ENCODE measurements at places on chromosomes 12 and 14.

DNA sequence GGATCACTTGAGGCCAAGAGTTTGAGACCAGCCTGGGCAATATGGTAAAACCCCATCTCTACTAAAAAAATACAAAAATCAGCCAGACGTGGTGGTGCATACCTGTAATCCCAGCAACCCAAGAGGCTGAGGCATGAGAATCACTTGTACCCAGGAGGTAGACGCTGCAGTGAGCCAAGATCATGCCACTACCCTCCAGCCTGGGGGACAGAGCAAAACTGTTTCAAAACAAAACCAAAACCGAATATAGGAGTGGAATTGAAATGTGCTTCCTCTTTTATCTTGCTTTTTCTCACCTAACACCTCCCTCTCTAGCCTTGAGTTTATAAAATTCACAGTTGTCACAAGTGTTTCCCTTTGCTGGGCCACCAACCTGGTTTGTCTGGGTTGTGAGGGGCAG, 181.9 kb downstream of the PAH start:
- no peak for DNase-seq

GRCh38 chr14:89973234-89973823, 17.6 kb downstream of the TDP1 start:
- DNase-seq: peak; percentile 22

GRCh38 chr12:65525491-65526141, 247.1 kb downstream of the MSRB3 start:
- no peak for DNase-seq

DNA sequence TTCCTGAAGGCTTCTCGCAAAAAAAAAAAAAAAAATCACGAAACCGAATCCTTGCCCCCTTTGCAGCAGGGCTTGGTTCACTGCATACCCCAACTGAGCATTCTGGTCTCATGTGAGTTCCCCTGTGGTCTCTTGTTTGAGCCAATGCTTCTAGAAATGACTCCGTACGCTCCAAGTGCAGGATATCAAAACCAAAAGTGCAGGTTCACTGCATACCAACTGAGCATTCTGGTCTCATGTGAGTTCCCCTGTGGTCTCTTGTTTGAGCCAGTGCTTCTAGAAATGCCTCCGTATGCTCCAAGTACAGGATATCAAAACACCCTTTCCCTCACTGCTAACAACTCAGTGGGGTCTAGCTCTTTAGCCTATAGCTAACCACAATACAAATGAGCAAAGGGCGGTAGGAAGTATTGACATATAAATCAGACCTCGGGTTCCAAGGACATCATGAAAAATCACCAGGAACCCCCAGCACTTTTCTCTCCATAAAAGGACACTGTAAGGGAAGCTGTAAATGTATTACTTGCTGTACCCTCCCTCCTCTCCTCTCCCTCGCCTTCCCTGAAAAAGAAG, 206.3 kb upstream of the NOS1 start:
- DNase-seq: no peak

DNA sequence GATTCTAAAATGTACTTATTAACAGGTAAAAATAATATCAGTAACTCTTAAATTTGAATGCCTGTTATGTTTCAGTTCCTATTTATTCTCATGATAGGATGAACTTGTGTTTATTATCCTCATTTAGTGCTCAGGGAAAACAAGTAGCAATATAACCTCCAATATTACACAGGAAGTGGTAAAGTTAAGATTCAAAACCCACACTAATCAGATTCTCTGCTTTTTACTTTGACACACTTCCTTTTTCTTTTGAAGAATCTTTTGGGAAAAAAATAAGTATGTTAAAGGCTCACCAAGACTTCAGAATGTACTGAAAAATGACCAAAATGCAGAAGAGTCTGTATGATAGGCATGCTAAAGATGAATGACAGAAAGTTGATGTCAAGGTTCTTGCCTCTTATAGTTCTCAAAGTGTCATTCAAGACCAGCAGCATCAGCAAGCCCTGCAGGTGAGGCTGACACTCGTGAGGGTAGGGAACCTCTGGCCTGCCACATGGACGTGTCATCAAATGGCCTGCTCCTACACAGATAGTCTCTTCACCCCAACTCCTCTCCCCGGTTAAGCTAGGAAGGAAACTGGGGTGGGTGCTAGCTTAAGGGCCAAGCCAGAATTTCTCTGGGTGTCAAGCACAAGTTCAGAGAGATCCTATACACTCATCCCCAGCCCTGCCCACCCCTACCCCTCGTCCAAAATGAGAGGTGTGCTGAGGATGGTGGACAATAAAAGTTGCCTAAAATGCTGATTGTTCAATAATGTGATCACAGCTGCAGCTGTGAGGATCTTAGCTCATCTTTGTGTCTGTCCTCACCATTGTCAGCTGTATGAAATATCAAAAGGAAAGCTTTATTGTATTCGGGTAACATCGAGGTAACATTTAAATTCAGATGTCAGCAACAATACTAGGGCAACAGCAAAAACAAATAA, 6.3 kb downstream of the TBPL2 start:
- DNase-seq: no peak

DNA sequence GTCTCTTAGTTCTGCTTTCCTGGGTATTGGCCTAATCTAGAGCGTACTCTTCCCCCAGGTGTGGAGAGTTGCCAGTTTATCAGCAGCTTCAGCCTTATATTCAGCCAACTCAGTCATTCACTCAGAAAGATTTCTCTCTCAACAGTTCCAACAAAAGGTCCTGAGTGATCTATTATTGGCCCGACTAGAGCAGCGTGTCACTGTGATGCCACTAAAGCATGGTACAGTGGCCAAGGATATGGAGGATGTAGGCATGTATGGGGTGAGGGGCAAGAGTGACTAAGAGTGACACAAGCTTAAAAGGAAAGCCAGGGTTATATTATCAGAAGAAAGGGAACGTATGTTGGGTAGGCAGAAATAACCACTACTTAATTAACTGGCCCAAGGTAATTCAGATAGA, 4.8 kb downstream of the NOPCHAP1 start:
- DNase-seq: no peak

DNA sequence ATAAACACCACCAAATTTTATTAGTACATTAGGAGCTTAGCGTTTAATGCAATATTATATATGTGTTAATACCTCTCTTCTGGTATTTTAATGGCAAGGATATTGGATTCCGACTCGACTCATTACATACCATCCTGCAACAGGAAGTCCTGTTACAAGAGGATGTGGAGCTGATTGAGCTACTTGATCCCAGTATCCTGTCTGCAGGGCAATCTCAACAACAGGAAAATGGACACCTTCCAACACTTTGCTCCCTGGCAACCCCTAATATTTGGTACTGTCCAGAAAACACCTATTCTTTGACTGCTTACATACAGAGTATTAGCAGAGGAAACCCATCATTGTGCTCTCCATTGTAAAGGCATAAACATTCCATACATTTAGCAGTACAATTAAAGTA, 45.2 kb downstream of the VEZT start:
- no peak for DNase-seq

DNA sequence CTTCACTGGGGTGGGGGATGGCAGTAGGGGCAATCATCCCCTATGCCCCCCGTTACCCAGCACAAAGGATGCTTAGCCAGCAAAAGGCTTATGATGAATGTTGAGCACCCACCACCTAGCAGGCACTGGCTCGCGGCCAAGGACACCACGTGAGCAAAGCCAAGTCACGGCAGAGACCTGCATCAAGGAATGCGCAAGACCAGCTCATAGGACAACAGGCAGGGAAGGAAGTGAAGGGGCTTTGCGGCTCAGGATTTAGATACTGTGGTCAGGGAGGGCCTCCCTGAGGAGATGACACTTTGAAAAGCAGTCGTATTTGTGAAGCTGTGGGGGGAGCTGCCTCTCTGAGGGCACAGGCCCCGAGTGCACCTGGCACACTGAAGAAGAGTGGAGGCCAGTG, 32.8 kb downstream of the SH2B3 start:
- DNase-seq: no peak

DNA sequence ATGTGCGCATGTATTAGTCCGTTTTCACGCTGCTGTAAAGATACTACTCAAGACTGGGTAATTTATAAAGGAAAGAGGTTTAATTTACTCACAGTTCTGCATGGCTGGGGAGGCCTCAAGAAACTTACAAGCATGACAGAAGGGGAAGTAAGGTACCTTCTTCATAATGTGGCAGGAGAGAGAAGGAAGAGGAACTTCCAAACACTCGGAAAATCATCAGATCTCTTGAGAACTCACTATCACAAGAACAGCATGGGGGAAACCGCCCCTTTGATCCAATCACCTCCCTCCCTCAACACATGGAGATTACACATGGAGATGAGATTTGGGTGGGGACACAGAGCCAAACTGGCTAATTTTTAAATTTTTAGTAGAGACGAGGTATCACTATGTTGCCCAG, 41.8 kb upstream of the SNX6 start:
- no peak for DNase-seq

GRCh38 chr12:113245695-113246477, 24.6 kb downstream of the TPCN1 start:
- DNase-seq: peak; percentile 94

GRCh38 chr14:101758913-101759593, 2.5 kb upstream of the PPP2R5C start:
- no peak for DNase-seq

DNA sequence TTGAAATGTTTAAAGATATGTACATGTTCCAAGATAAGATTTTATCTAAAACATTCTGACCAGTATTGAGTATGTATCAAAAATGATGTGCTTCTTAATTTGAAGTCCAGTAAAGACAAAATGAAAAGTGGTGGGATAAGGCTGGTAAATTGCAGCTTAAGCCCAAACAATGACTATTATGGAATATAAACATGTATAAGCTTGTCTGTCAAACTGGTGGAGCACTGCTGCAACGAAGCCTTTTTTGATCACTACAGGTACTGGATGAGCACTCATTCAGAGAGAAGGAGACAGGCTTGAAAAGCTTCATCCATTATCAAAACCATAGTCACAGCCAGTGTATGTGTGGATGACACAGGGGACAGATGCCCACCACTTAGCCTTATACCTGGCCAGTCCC, 138.4 kb downstream of the ATP23 start:
- DNase-seq: no peak

GRCh38 chr14:26622611-26623010, 24.8 kb upstream of the NOVA1 start:
- DNase-seq: no peak

- DNase-seq: no peak
Observed at GRCh38 chr12:132327336-132328171, 1.8 kb downstream of the GALNT9 start.

GRCh38 chr12:132537836-132538662, 48.1 kb downstream of the FBRSL1 start:
- DNase-seq: no peak

DNA sequence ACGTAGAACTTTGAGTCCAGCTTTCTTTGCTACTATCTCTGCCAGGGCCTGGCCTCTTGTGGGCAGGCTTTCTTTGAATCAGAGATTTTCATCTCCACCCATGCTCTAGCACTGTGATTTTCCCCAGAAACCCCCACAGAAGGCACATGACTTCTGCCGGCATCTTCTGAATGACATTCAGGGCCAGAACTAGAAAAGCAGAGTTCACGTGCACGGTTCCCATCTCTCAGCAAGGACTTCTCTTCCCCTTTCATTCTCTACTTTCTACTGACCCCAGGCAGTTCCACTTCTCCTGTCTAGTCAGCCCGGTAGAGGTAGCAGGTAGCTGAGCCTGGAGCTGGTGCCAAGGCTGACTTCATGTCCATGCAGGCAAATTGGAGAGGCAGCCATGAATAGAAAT, 26.9 kb downstream of the BATF start:
- no peak for DNase-seq

DNA sequence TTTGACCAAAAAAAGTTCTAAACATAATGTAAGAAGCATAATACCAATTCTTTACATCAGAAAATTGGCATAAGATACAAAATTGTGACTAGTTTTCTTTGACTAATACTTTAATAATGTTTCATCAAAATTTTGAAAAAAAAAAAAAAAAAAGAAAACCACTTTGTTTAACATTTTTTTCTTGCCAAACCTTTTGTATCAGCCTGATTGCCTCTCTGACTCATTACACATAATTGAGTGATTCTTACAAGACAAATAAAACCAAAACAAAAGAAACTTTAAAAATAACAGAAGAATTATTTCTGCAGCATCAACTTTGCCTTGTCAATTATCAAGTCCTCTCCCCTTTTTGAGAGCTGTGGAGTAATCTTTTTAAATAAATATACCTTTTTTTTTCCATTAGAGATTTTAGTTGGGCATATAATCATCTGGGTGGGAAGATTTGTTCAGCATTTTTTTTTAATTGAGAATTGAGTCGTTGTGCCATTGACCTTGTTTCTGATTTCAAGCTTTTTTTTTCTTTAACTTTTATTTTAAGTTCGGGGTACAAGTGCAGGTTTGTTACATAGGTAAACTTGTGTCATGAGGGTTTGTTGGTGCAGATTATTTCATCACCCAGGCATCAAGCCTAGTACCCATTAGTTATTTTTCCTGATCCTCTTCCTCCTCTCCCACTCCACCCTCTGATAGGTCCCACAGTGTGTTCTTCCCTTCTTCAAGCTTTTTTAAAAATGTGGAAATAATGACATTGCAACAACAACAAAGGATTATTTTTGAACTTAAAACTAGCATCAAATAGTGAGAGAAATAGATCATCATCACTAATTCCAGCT, 45.8 kb upstream of the HMGA2 start:
- DNase-seq: no peak

DNA sequence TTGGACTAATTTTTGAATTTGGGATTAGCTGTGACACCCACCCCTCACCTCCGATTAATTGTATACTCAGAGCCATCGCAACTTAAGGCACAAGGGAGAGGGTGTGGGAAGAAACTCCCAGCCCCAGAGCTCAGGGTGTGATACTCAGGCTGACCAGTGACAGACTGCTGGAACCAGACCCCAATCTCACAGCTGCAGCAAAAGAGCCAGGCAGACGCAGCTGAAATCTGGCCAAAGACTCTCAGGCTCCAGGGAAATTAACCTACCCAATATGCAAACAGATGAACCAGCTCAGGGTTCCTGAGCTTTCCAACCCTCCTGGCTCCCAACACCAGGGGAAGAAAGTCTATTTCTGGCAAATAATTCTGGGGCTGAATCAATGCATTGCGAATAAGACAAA, 30.5 kb downstream of the ANAPC7 start:
- no peak for DNase-seq

- no peak for DNase-seq
Observed at GRCh38 chr12:120144215-120144614, 27.7 kb upstream of the RAB35 start.

DNA sequence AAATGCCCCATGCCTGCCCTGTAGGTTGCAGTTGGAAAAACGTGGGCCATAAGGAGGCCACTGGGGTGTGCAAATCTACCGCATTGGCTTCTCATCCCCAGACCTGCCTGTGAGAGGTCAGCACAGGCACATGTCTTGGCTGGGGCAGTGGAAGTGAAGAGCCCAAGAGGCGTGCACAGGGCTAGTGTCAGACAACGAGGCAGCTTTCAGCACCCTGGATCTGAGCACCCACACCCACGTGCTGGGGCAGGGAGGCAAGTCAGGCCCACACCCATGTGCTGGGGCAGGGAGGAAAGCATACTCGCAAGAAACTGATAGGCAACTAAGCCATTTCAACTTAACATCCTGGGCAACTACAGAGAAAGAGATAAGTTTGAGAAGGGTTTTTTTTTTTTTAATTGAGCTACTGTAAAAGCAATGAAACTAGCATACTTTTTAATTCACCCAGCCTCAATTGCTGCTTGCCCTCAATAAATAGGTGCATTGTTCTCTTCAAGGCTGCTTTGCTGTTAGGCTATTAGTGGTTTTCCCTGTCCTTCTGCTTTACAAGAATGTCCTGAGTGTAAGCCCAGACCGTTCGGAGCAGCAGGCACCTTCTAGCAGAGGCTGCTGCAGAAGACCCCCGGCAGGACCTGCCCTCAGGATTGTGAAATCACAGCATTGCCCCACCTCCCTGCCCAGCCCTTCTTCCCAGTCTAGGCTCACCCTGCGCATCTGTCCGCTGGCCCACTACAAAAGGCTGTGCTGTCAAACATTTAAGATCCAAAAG, 355.3 kb upstream of the FKBP4 start:
- DNase-seq: no peak

- no peak for DNase-seq
Observed at GRCh38 chr12:117189725-117190209, 503 bp downstream of the FBXO21 start.
